ENCODE measurements at places on chromosomes 12 and 14.

- DNase-seq: no peak
Measured at GRCh38 chr12:49643961-49644619, 20.7 kb downstream of the PRPF40B start.

- DNase-seq: no peak
Measured at GRCh38 chr12:93563807-93564538, 8.5 kb upstream of the SOCS2 start.

DNA sequence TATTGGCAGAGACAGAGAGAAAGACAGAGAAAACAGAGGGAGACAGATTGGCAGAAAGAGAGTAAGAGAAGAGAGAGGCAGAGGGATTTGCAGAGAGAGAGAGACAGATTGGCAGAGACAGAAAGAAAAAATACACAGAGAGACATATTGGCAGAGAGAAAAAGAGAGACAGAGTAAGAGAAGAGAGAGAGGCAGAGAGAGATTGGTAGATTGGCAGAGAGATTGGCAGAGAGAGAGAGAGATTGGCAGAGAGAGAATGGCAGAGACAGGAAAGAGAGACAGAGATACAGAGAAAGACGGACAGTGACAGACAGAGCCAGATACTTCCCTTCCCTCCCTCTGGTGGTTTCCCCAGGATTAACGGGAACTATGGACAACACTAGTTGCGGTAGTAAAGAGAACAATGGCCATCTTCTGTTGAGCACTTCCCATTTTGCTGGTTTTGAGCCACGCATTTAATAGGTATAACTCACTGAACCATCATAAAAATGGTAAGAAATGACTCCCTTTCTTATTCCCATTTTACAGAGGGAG, 2.6 kb upstream of the NOS1 start:
- no peak for DNase-seq

DNA sequence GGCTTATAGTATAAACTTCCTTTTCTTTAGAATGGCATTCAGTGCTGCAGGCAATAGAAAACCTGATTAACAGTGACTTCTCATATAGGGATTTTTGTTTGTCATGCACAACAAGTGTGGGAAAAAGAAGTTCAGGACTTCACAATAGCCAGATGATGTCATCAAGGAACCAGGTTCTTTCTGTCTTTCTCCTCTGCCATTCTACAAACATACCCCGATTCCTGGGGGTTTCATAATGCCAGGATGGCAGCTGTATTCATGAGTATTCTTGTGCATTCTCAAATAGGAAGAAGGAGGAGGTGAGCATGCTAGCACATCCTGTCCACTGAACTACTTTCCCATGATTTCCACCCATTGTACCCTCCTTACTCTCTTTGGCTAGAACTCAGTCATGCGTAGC, 182.7 kb upstream of the EEA1 start:
- DNase-seq: no peak

DNA sequence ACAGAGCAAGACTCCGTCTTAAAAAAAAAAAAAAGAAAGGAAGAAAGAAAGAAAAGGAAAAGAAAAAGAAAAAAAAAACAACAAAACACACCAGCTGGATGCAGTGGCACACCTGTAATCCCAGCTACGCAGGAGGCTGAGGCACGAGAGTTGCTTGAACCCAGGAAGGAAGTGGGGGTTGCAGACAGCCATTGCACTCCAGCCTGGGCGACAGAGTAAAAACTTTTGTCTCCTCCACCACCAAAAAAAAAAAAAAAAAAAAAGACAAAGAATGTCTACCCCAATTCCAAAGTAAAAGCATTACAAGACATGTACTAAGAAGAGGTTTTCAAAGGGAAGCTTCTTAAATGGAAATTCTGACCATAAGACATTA, 53.4 kb downstream of the HNRNPC start:
- DNase-seq: no peak

- no peak for DNase-seq
Measured at GRCh38 chr14:56183631-56184157, 65.5 kb downstream of the PELI2 start.

GRCh38 chr14:101372894-101373620, 188.2 kb upstream of the DIO3 start:
- no peak for DNase-seq

DNA sequence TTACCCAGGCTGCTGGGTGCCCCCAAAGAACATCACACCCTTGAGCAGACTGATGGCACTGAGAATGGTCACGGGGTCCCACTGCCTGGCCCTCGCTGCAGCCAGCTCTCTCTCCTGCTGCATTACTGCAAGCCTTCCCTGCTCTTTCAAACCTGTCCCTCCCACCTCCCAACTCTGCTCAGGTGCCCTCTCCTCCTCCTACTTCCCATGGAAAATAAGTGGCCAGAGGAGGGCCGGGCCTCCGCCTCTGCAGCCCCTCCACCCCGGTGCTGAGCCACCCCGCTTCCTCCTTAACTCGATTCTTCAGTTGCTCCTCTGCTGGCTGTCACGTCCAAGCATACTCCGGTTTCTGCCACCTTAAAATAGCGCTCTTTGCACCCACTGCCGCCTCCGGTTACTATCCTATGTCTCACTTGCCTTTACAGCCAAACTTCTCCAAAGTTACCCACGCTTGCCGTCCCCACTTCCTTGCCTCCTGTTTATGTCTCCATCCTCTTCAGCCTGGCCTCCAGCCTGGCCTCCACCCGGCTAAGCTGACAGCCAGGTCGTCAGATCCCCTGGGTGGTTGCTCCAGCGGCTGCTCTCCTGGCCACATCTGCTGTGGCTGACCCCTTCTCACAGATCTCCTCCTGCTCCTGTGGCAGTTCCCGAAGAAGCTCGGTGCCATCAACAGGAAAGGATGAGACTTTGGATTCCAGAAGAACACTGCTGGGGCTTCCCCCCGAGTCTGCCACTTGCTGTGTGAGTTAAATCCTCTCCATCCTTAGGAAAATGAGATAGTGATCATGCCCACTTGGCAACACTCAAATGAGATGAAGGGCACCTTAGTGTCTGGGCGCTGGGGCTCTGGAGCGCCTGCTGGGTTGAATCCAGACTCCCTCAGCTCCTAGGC, 7.7 kb downstream of the SMIM41 start:
- DNase-seq: no peak

- DNase-seq: peak; percentile 81
Measured at GRCh38 chr14:93788543-93789227, 400 bp upstream of the PRIMA1 start.

- no peak for DNase-seq
Measured at GRCh38 chr14:94638339-94638738, 26.1 kb downstream of the SERPINA3 start.

DNA sequence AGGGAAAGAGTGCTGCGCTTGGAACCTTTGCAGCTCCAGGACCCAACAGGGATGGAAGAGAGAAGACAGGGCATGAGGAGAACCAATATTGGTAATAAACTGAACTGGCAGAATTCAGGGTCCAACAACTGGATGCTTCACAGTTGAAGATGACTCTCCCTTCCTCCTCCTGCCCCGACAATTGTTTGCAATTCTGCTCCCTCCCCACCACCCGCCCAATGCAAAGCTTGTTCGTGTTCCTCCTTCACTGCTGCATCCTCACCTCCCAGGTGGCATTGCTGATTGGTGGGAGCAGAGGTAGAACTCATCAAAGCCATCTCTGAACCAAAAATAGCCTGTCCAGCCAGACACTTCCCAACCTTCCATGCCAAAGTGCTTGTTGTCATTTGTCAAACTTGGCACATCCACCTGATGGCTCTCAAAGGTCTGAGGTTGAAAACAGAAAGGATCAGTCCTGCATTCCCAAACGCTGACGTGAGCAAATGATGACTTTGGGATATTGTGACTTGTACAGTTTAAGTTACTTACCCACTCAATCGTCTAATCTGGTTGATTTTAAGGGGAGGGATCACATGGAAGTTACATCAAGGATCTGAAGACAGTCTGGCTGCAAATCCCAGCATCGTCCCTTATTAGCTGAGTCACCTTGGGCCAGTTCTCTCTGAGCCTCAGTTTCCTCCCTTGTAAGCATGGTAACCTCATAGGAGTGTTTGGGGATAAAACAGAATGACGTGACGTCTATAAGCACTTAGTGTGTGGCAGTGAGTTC, 242.6 kb upstream of the CRY1 start:
- DNase-seq: no peak

DNA sequence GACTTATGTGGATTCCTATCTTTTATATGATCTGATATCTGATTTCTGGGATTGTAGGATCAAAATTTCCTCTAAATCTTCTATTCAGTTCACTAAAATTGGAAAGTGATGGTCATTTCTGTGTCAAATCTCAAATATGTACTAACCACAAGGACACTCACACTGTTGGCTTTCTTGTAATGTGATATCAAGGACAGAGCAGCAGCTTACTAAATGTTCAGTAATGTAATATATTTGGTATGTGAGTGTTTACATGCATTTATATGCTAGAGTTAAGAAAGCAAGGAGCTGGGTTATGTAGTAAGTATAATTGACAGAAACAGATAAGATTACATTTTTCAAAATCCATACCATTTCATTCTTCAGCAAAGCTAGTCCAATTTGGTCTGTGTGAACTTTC, 16.5 kb downstream of the PUS7L start:
- no peak for DNase-seq

DNA sequence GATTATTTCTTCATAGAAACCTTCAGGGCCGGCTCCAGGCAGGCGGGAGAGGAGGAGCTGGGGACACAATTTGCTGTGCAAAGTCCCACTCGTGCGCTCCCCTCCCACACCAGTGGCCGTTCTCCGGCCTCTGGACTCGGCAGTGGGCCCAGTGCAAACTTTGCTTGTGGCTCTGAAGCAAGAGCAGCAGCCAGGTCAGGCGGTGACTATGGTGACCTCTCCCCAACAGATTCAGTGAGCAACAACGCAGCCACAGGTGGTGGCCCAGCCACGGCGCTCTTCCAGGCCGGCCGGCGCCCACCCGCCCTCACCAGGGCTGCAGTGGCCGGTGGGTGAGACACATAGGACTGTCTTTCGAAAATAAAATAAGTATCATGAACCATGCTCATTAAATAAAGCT, 29.5 kb downstream of the VPS37B start:
- DNase-seq: no peak

- DNase-seq: no peak
Measured at GRCh38 chr12:70246580-70246979, 3.3 kb downstream of the CNOT2 start.

DNA sequence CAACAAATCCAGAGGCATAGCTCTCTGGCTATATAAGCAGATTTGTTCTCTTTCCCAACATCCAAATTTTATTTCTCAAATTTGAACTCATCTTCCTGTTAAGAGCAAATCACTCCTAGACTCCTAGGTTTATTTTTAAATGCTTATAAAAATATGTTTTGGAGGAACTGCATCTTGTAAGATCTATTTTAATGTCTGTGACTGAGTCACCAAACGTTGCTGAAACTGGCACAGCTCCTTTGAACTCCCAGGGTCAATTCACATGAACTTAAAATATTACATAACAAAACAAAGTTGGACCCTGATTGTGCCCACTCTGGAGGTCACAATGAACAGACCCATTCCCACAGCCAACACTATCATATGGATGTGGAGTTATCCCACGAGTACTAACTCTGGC, 23.9 kb downstream of the ANAPC7 start:
- no peak for DNase-seq

GRCh38 chr14:87838931-87839330, 154.1 kb downstream of the GALC start:
- no peak for DNase-seq

DNA sequence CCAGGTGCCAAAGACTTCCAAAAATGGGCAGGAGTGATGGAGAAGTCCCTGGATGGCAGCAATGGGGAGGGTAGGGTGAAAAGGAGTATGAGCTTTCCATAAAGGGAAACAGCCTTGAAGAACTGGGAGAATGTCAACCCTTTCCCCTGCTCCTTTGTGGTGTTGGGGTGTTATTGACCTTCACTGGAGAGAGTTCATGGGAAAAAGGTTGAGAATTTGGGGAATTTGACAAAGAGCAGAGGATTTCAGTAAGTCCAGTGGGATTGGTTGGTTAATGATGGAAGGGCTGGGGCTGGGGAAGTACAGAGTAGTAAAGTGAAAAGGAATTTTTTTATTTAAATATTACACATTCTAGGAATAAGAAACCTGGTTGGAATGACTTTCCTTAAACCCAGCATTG, 116.6 kb downstream of the ERC1 start:
- DNase-seq: no peak

GRCh38 chr12:76554405-76555230, 5.0 kb downstream of the OSBPL8 start:
- no peak for DNase-seq

DNA sequence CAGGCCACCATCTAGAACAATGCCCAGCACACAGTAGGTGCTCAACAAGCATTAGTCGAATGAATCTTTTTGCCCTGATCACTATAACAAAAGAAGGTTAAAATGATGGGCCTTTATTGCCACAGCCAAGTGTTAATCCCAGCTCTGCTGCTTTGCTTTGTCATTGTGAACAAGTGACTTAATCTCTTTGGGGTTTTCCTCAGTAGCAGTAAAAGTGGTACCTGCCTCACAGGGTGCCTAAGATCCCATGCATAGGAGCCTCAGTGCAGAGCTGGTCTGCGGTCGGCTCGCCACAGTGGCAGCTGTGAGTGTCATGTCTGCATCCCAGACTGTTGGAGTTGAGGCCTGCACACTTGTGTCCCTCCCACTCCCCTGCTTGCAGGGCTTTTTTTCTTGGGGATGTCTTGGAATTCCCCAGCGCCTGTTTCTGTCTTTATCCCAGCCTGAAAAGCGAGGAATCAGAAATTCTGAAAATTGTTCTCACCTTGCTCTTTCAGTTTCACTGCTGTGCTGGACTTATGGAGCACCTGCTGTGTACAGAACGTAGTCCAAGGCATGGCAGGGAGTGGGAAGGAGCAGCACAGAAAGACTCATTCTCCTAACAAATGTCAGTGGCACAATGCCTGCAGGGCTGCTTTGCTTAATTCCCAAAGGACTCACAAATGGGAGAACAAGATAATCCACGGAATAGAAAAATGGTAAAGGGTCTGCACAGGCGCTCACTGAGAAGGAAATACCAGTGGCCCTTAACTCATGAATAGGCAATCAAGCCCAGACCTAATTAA, 90.8 kb downstream of the EML1 start:
- DNase-seq: no peak
